ENCODE measurements at places on chromosomes 3 and 15.

DNA sequence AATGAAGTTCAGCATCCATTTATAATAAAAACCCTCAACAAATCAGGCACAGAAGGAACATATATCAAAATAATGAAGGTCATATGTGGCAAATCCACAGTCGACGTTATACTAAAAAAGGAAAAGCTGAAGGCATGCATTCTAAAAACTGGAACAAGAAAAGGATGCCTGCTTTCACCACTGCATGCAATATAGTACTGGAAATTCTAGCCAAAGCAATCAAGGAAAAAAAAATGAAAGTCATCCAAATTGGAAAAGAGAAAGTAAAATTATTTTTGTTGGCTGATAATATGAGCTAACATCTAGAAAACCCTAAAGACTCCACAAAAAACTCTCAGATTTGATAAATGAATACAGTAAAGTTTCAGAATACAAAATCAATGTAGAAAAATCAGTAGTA, 1123.2 kb downstream of the TBL1XR1 start:
- DNase-seq, result no peak

DNA sequence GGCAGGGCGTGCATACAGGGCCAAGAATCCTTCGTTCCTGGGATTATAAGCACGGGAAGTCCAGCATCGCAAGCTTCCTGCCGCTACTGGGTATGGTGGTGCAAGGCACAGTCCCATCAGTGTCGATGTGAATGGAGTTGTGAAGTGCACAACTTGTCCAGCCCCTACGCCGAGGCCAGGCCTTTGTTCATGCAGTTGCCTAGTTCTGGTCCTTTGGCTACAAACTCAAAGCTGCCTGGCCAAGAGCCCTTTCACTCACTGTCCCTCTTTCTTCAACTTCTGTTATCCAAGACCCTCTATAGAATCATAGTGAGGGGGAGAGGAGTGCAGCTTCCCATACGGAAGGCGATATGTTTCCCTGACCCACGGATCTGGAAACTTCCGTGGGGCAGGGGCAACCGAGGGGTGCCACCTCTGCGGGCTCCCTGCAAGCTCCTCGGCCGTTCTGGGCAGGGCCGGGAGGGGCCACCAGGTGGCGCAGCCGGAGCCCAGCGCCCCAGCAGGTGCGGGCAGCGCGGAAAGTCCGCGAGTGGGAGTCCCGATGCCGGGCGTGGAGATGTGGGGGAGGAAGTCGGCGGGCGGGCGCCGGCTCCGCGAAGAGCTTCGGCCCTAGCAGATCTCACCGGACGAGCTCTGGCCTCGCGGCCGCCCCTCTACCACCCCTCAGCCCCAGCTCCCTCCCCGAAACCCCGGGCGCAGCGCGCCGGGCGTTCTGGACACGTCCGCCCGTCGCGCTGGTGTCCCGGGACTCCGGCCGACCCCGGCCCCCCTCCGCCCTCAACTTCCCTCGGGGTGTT, 693 bp downstream of the RASGRP1 start:
- peak; percentile 14 for DNase-seq

- DNase-seq, result no peak
Measured at GRCh38 chr3:10822708-10823515, 6.9 kb downstream of the SLC6A11 start.

- DNase-seq, result no peak
Measured at GRCh38 chr15:88489321-88489720, 21.8 kb downstream of the MRPS11 start.

DNA sequence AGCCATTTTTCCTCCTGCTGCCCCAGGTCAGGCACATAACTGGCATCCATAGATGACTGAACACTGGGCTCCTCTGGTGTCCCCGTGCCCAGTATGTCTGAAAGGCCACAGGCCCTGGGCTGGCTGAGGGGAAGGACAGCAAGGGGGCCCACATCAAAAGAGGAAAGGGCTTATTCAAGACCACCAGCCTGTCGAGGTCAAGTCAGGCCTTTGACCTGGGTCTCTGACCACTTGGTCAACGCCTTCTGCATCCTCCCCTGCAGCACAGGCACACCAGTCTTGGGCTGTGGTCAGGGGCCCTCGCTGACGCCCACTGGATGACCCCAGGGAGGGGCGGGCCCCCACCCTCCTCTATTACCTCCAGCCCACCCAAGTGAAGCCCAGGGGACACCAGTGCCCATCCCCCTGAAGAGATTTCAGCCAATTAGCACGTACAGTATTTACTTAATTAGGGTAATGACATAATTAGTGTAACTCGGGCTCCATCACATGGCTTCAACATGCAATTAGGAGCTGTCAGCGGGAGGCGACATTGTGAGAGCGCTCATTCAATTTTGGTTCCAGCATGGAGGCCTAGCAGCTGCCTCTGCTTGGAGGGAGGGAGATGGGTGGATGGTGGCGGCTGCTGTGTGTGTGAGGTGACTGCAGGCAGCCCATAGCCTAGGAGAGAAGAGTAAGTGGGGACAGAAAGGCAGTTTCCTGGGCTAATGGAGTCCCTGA, 13.5 kb upstream of the DNAH1 start:
- DNase-seq, result peak; percentile 36

DNA sequence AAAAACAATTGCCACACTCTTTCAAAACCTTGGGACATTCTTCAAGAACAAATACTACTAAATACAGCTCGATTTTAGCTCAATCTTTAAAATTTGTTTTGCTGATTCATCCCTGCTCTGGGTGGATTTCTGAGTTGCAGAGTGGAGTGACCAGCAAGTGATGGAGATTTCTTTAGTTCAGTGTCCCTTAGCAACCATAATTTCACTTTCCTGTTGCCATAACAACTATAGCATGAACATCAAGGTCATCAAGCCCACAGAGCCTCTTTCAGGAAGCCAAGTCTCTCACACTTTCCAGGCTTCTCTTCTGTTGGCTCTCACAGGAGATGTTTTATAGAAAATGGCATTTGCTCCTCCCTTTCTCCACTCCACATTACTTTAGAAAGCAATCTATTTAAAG, 597.2 kb upstream of the ADAMTS9 start:
- no peak for DNase-seq

- DNase-seq, result peak; percentile 65
Measured at GRCh38 chr15:48046813-48047438, 73.9 kb upstream of the SLC24A5 start.

DNA sequence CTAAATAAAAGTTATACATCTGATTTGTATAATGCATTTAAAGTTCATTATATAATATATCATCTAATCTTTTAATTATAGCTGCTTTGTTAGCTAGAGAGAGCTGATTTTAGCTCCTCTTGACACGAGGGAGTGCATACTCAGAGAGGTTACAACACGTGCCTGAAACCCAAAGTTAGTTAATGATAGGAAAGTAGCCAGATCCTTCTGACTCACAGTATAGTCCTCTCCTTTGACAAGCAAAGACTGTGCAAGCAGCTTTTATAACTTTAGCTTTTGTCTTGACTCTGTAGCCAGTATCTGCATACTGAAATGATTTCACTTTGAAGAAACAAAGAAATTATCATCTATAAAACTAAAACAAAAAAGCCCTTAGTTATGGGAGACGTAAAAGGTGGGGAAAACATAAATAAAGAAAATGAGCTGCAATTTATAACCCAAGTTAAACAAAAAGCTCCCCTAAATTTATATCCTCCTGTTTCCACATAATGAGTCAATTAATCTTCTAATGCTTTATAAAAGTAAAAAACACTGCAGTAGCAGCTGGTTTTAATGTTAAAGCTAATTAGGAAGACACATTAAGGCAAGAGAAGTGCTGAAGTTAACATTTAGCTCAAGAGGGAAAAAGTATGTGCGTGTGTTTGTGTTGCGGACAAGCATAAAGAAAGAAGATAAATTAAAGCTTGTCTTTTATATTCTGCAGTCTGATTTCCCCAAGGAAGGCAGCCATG, 13.1 kb downstream of the GABRR3 start:
- no peak for DNase-seq

DNA sequence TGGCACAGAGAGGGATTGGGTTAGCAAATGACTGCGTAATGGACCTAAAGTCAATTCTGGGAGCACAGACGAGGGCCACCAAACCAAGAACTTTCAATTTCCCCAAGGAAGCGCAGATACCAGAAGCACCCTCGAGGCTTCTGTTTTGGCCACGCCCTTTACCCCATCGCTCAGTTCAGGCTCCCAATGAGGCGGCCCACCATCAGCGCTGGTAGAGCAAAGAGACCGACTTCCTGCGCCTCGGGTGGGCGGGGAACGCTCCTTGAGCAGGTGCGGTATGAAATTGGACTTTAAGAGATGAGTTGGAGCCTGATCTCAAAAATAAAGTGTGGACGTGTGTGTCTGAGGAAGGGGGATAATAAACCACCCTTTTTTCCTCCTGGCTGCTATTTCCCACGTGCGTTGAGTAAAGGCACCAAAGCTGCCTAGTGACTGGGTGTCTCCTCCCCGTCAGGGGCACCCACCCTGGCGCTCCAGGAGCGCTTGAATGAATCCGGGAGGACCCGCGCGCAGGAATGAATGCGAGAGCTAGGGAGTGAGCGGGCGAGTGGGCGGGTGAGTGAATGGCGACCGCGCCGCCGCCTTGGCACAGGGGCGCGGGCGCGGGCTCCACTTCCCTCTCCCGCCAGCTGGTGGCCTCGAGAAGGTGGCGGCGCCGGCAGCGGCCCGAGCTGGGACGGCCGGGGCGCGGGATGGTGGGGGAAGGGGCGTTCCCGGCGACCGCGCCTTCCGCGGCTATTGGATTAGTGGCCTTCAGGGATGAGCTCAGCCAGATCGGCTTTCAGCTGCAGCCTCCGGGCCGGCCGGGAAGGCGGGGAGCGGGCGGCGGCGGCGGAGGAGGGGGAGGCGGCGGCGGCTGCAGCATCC, at the start of gene SPSB4:
TSS of gene SPSB4 (plus strand) at position 772 of the 867 bp plus-strand sequence. CDS start 14,758 bp downstream, outside the sequence.
- DNase-seq, result peak; percentile 68

Data from NCI-H1436 (cell line).